Ammon's horn (tissue), 1 donor: ENCODE measurements at places on chromosomes 2 and 18.

DNA sequence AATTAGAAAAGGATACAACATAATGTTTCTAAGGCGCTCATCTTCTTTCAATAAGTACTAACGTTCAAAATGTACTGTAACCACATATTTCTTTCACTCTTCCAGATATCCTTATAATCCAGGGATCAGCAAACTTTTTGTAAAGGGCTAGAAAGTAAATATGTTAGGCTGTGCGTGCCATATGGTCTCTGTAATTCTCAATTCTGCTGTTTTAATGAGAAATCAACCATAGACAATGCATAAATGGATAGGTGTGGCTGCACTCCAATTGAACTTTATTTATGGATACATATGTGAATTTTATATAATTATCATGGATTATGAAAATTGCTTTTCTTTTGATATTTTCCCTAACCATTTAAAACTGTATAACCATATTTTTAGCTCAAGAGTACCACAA lies 459.4 kb downstream of the EPHA4 start:
- DNase-seq = no peak

DNA sequence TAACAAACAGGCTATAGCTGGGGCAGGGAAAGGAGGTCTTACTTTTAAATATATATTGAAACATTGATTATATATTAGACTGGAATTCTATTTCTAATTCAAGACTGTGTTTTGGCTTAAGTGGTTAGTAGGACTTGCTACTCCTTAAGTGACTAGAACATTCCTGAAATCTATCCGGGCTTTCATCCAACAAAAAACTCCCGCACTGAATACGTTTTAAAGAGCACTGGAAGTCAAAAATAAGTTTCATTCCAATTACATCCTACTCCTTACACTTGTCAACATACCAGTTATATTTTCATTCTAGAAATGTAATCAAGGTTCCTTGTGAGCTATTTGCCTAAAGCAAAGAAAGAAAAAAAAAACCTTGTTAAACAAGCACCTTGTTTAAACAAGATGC lies 204.6 kb downstream of the SP3 start:
- no peak for DNase-seq

GRCh38 chr2:10045561-10046355 lies 2.4 kb downstream of the KLF11 start:
- no peak for DNase-seq

GRCh38 chr18:8124232-8125146 lies 484.7 kb upstream of the RAB12 start:
- no peak for DNase-seq

GRCh38 chr2:5695654-5696403 lies 3.6 kb downstream of the SOX11 start:
- no peak for DNase-seq

GRCh38 chr2:207330912-207331311 lies 165.2 kb upstream of the KLF7 start:
- no peak for DNase-seq

DNA sequence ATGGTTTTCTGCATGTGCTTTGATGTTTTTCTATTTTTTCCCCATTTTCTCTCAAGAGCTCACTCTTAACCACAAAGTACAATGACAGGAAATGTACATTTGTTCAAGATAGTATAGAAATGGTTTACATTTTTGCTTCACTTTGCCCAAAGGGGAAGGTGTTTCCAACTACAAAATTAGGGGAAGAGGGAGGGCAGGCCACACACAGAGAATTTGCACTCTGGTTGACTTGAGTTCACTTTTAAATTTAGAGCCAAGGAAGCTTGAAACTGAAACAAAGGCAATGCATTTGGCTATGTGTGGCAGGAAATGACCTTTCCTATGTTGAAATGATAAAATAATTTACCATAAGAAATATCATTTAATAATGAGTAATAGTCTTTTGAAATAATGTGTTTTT lies 19.1 kb upstream of the VIT start:
- no peak for DNase-seq

- DNase-seq = peak; percentile 47
Observed at GRCh38 chr18:7174344-7175095, 56.4 kb upstream of the LRRC30 start.

DNA sequence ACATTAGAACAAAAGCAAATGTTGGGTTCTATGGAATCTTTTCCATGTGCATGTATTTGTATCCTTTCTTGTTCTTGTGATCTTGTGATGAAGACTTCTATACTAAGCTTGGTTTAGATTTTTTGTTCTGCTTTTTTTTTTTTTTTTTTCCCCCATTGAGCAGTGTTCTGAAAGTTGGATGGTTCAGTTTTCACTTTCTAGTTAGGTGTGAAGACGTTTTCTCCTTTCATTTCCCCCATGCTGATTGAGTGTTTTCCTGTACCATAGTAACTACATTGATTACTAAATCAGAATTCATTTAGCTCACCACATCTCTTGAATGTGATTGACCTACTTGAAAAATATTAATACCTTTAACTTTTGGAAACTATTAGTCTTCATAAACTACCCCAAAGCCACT lies 34.1 kb downstream of the NOP58 start:
- DNase-seq = no peak

DNA sequence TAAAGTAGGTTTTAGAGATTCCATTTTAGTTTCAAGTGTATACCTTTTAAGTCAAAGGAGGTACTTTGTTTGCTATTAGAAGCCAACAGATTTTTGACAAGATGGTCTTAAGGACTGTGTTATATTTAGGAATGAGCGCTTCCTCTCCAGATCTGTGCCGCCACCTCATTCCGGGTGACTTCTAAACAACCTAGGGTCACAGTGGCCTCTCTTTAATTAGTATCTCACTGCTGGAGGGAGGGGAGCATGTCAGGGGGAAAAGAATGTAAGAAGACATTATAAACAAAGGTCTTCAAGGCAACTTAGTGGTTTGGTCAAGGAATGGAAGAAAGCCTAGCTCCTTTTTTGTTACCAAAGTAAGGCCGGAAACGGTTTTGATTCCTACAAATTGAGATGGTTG lies 67.0 kb downstream of the RBMS1 start:
- DNase-seq = no peak

DNA sequence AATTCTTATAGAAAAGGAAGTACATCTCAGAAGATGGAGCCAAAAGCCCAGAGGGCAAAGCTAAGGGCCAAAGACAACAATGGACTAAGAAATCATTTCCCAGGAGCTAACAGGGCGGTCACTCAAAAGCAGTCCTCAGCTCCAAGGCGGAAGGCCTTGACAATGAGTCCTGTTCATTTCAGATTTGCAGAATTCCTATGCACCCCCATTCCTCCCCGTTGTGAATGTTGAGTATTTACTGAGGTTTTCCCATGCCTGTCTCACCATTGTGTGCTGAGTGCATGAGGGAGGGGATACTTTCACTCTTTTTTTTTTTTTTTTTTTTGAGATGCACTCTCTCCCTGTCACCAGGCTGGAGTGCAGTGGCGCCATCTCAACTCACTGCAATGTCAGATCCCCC lies 18.8 kb upstream of the DTNB start:
- no peak for DNase-seq

- DNase-seq = no peak
Observed at GRCh38 chr18:8081872-8082553, 514.9 kb downstream of the PTPRM start.

- DNase-seq = no peak
Observed at GRCh38 chr2:169225233-169225750, 137.0 kb downstream of the LRP2 start.

DNA sequence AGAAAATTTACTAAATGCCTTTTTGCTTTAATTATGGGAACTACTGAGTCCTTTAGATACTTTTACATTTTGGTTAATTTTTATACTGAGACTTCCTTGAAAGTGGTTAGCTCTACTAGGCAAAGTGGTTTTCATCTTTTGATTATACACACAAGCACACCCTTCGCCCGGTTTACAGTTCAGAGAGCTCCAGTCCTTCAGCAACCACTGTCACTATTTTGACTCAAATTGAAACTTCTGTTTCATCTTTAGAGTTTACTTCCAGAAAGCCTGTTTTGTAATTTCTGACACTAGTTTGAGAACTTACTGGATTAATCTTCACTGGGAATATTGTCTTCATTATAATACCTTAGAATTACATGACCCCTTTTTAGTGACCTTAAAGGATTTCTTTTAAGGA lies 140.3 kb upstream of the FOSL2 start:
- DNase-seq = no peak

DNA sequence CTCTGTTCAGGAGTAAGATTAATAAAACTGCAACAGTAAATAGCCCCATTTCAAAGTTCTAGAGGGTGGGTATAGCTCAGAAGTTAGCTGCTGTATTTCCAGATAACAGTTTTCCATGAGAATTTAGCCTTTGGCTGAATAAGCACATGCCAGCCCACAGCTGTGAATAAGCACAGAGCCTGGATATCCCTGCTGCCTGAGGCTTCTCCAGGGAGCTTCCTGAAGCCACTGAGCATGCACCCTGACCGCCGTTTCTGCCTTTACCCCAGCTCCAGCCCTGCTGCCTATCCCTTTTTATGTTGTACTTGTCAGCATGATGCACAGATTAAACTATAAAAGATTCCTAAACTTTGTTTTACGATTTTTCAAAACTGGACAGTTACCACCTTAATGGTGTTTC lies 85.3 kb downstream of the FEZ2 start:
- DNase-seq = no peak

GRCh38 chr2:239890206-239890746 lies 134.9 kb downstream of the NDUFA10 start:
- no peak for DNase-seq

DNA sequence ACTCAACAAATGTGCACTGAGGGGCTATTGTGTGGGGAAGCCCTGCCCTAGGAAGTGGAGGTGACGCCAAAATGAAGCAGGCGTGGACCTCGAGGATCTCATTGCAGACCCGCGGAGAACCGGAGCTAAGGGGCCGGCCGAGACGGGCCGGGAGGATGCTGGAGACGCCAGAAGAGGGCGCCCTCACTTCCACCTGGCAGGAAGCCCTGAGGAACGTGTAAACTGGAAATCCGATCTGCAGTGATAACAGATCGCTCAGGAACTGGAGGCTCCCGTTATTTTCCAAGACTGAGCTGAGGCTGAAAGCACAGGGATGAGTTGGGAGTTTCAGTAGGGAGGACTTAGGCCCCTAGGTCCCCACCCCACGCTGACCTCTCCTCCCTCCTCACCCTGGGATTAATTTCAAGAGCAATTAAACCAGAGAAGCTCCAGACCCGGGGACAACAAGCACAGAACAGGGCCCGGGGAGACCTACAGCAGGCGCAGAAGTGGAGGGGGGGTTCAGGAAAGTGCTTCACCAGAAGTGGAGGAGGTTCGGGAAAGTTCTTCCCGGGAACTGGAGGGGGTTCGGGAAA lies 7.7 kb upstream of the COL6A3 start:
- DNase-seq = peak; percentile 61

DNA sequence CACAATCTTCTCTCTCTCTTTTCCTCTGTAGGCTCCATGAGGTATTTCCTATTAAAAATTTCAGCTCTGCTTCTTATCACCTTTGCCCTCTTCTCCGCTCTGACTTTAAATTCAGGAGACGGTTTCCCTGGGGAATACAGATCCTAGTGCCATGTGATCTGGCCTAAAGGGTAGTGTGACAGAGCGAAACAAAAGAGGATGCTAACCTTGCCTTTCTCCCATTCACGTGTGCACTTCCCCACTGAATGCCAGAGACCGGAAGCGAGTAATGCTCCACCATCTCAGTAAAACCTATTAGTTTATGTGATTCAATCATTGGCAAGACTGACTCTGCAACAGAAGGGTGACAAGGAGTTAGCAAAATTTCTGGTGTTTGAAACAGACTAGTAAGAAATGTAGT lies 358.3 kb downstream of the ZNF521 start:
- no peak for DNase-seq

GRCh38 chr2:223916181-223916920 lies 28.8 kb downstream of the WDFY1 start:
- DNase-seq = no peak

- no peak for DNase-seq
Observed at GRCh38 chr2:188131281-188131680, 160.4 kb upstream of the GULP1 start.

GRCh38 chr2:84923009-84923408 lies 17.6 kb downstream of the TMSB10 start:
- no peak for DNase-seq

GRCh38 chr18:77073336-77074093 lies 59.1 kb downstream of the MBP start:
- DNase-seq = no peak

GRCh38 chr2:196260546-196260945 lies 89.2 kb upstream of the STK17B start:
- no peak for DNase-seq

DNA sequence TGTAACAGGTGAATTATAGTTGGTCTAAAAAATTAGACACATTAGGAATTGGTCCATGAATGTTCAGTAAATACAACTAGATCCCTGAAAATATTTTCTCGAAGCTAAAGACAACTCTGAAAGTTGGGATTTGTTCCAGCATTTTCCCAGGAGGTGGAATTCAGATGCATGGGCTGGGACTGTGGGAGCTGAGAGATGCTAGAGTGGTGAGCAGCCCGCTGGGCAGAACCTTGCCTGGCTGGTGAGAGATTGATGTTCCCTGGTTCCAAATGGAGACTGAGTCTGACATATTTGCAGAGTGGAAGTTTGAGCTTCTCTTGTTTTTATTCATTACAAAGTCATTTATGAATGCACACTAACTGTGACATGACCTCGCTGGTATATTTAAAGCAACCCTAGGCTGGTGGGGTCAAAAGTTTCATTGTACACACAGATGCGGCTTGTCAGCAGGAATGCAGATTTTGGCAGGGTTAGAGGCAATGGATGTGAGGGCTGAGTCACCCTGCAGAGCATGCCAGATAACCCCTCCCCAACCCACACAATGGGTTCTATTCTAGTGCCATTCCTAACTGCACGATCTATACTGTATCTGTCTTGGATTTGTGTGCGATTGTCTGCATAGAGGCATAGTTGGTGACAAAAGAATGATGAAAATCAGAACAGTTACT lies 23.5 kb upstream of the TMEM178A start:
- peak; percentile 81 for DNase-seq

- no peak for DNase-seq
Observed at GRCh38 chr2:44324971-44325426, 36.3 kb downstream of the PREPL start.

GRCh38 chr2:181077128-181077709 lies 96.8 kb downstream of the UBE2E3 start:
- peak; percentile 69 for DNase-seq

- DNase-seq = no peak
Observed at GRCh38 chr2:50513724-50514123, 518.2 kb downstream of the NRXN1 start.

DNA sequence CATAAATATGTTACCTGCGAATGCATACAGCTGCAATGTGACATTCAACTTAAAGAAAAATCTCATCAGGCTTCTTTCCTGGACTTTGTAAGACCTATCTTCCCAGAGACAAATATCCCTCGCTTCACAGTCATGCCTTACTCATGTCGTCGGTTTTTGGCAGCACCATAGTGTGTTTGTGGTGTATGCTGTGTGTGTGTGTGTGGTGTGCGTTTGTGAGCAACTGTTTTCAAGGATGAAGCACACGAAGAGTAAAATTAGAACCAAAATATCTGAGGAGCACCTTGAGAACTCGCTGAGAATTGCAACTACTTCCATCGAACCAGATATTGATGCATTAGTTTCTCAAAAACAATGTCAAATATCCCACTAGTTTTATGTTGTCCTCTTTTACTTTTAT lies 56.9 kb downstream of the ASB1 start:
- no peak for DNase-seq

GRCh38 chr2:128642316-128642715 lies 323.6 kb upstream of the HS6ST1 start:
- DNase-seq = no peak
